Activated CD8-positive, alpha-beta T cell treated with anti-CD3 and anti-CD28 coated beads, Interleukin-2, amount 10 ng/mL, durations not matched to agents 7 days and 5 days (primary cell): ENCODE measurements at places on chromosomes 11 and 22. TPM values are rescaled to one million over a fixed set of nuclear protein-coding genes. Genes with fewer than 3 reads are reported as not detected.
A peak's percentile ranks its signal among the peaks of the same experiment; 100 is the strongest.

GRCh38 chr22:42299586-42300258 is 29.3 kb upstream of the TCF20 start:
- no peaks in the 10 kb centered on the region for H3K36me3 ChIP-seq
- peaks cover 59% of the 10 kb centered on the region for H3K4me1 ChIP-seq
- H3K4me3 ChIP-seq, result peak overlapping the region; percentile 66
- peak overlapping the region; percentile 85 for H3K27ac ChIP-seq
- H3K27me3 ChIP-seq, result peaks cover 6% of the 10 kb centered on the region

GRCh38 chr11:12188548-12189317 is 78.3 kb downstream of the MICAL2 start:
- H3K27me3 ChIP-seq, result no peaks in the 10 kb centered on the region
- no peak for DNase-seq
- H3K36me3 ChIP-seq, result peaks cover 10% of the 10 kb centered on the region
- no peak overlapping the region for H3K4me3 ChIP-seq
- H3K4me1 ChIP-seq, result peaks cover 37% of the 10 kb centered on the region
- H3K27ac ChIP-seq, result peak overlapping the region; percentile 56

GRCh38 chr22:29559853-29560252 is 6.3 kb upstream of the THOC5 start:
- no peak overlapping the region for H3K27ac ChIP-seq
- peaks cover under 1% of the 10 kb centered on the region for H3K4me1 ChIP-seq
- H3K27me3 ChIP-seq, result no peaks in the 10 kb centered on the region
- H3K4me3 ChIP-seq, result no peak overlapping the region
- peaks cover 7% of the 10 kb centered on the region for H3K36me3 ChIP-seq

The HBE1 gene
- not detected for total RNA-seq

The OR10D3 gene
- not detected for total RNA-seq

The MMP26 gene
- total RNA-seq, result not detected
